Omental fat pad (tissue), 4 donors: ENCODE measurements at places on chromosomes 4 and X. TPM values are rescaled to one million over a fixed set of nuclear protein-coding genes. Genes with fewer than 3 reads are reported as not detected.

GRCh38 chrX:153981771-153982533, 9.4 kb downstream of the TMEM187 start:
- DNase-seq, result no peak

- DNase-seq, result no peak
These were observed 55.4 kb downstream of the HUWE1 start for GRCh38 chrX:53631156-53631555.

The TCEAL7 gene
- total RNA-seq, result 3.8 TPM

DNA sequence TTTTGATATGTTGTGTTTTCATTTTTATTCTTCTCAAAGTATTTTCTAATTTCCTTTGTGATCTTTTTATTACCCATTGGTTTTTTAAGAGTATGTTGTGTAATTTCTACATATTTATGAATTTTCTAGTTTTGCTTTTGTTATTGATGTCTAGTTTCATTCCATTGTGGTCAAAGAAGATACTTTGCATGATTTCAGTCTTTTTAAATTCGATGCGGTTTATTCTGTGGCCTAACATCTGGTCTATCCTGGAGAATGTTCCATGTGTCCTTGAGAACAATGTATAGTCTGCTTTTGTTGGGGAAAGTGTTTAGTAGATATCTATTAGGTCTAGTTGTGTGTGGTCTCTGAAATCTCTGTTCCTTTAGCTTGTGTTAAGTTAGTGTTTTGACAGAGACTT, 46.2 kb downstream of the PPEF1 start:
- DNase-seq, result no peak

DNA sequence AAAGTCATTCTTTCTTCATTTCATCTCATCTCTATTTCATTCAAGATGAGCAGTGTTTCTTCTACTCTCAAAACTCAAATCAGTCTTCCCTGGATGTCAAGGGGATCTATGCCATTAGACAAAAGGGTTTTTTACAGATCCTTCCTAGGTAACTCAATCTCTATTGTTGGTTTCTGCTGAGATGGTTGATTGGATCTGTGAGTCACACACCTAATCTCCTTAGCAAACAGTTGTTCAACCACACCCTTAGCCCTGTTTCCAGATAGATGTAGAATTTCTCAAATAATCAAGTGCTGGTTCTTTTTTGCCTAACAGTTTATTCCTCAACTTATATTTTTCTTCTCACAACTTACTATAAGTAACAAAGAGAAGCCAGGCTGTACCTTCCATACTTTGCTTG, 200.5 kb downstream of the KDR start:
- DNase-seq, result no peak

DNA sequence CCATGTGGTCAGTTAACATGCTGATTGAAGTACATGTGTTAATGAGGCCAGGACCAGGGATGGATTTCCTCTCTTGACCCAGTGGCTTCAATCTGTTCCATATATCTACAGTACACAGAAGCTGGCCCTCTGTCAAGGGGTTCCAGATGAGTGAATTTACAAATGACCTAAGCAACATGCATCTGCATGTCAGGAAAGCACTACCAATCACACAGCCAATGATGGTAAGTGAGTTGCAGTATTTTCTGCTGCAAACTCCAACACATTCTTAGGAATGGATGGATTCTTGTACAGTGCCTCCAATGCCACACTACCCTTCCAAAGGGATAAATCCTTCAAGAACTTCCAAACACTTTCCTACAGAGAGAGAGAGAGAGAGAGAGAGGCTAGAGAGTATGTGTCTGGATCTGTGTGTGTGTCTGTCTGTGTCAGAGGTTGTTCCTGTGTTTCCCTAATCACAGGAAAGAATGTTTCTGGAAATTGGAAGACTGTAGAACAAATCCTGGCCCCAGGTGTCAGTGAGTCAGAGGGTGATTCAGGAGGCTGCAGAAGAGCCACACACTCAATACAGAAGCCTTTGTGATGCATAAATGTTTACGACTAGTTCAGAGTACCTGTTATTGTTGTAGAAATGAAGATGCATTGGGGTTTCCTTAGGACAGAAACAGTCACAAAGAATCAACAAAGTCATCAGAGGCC, 107.5 kb downstream of the GUCY2F start:
- DNase-seq, result no peak

DNA sequence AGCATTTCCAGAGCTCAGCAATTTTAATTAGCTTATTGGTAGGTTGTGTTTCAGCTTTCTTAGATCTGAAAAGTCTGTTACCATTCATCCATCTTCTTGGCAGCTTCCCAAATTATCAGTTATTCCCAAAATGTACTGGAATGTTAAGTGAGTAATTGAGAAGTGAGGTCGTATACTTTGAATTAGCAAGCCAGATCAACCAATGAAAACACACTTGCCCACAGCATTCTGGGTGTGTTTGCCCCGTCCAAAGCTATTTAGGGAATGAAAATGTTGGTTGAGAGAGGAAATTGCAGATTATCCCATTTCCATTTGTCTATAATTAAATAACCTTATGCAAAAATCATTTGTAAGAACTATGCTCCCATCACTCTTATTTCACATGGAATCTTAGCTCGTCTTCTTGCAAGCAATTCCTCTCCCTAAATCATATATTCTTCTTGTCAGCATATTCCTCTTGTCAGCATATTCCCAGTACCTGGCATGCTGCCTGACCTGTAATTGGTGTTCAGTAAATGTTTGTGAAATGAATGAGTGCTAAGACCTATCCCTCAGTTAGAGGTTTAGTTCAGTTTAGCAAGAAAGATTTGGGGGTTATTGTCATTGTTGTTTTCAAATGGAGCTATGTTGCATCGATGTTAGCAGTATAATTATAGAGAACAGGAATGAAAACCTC, 23.3 kb upstream of the ANTXR2 start:
- no peak for DNase-seq

- DNase-seq, result no peak
These were observed 186.5 kb upstream of the RPL34 start for GRCh38 chr4:108433832-108434231.

GRCh38 chr4:83821493-83821892, 285.6 kb downstream of the GPAT3 start:
- DNase-seq, result no peak

The APLN gene
- 0.88 TPM for total RNA-seq

DNA sequence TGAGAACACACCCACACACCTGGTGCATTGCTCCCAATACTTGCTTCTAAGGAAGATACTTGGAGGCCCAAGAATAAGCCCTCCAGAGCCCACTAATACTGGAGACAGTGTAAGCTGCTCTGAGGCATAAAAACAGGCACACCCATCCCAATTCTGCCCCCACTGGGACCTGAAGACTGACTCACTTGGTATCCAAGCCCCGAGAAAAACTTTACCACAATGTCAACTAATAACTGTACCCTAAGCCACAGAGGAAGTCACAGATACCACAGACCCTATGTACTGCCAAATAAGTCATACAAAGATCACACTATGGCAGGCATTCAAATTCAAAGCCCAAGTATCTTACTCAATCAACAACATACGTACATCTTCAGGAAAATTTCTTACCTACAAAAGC, 398.2 kb upstream of the SPANXN1 start:
- no peak for DNase-seq

The CSAG2 gene
- not detected for total RNA-seq

GRCh38 chr4:825971-826330, at the start of gene CPLX1:
Gene CPLX1 (minus strand): TSS chr4:826129. CDS start chr4:824522, 1,607 bp downstream.
- no peak for DNase-seq

The HSFX4 gene
- total RNA-seq, result not detected

DNA sequence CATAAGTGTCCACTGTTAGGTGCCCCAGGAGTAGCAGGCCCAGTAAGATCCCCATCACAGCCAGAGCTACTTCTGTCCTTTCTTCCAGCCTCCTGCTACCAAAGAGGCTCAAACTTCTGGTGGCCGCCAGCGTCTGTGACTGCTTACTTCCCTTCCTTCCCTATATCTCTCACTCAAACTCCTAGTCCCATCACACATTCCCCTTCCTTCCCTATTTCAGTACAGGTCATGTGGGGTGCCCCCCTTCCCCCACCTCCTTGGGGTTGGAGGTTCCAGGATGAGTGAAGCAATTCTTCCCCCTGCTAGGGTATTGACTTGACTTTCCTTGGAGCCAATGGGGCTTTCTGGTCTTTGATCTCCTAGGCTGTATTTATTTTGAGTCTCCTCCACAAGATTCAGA, at the start of gene VSIG4:
TSS of gene VSIG4 (minus strand) at position 137 of the 400 bp plus-strand sequence. CDS start at position 55, 82 bp downstream.
- DNase-seq, result no peak

DNA sequence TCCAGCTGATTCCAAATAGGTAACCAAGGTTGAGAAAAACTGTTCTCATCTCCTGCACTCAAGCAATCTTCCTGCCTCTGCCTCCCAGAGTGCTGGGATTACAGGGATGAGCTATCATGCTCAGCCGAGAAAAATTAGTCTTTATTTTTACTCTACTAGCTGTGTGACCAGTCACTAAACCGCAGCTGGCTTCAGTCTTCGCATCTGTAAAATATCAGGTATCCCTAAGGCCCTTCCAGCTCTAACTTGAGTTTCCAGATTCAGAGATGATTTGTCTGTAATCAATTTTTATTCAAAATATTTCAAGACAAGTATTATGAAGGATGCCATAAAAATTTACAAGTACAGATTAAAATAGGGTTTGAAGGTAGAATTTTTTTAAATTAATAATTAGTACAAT, 3.5 kb downstream of the ADH6 start:
- DNase-seq, result no peak
